ENCODE measurements at places on chromosomes 12 and 14.

GRCh38 chr12:53478865-53479264 is 20.4 kb downstream of the MAP3K12 start:
- DNase-seq, result no peak

DNA sequence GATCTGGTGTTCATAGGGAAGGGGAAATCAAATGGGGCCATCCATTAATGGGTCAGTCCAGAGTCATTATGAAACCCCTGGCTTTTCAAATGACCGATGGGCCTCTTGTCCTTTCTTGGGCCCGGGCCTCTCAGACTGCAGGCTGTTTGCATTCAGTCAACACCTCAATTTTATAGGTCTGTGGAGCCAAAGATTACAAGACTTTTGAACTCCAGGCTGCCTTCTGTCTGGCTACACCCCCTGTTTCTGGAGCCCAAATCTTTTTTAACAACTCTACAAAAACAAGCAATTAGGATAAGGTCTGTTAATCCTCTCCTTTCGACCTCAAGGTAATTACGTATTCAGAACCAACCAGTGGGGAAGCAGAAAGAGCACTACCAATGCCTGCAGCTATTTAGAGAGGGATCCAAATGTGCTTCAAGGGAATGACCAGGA is 35.6 kb downstream of the DUSP6 start:
- no peak for DNase-seq

DNA sequence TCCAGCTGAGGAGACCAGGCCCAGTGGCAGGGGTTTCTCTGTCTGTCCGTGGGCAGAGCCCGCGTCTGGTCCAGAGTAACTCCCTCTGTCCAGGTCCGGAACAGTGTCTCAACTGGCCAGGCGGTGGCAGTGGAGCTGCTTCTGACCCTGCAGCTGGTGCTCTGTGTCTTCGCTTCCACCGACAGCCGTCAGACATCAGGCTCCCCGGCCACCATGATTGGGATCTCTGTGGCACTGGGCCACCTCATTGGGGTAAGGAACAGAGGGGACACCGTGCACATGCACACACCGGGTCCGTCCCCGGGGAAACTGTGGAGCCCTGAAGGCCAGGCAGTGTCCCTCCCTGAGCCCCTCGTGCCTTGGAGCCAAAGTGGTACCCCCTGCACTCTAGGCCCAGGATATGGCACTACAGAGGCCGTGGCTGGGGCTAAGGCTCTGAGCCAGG is 1.5 kb downstream of the AQP6 start:
- no peak for DNase-seq

DNA sequence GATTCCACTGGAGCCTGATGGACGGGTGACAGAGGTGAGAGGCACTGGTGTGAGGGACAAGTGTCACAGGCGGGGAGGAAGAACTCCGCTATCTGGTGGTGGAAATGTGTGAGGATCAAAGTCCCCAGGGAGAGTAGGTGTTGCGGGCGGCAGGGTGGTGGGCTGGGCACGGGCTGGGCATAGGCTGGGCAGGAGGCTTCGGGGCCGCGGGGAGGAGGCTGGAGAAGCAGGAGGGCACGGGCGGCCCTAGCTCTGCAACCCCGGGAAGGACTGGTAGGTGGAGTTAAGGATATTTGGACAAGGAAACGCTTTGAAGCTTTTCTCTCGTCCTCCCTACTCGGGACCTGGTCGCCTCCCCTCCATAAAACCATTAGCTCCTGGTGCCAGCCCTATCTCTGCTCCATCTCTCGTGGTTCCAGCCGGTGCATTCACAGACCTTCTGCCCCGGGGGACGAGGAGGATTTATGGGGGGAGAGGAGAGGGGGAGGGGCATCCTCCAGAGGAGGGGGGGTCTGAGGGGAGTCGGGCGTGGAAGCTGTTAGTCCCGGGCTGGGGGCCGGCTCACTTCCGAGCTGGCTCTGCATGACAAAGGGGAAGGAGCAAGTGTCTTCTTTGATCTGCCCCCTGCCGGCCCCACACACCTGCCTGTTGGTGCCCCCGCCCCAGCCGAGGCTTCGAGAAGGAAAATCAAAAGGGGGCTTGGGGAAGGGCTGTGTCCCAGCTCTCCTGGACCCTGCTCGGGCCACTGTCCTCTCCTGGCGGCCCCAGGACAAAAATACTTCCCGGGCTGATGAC is 504 bp downstream of the WNT5B start:
- DNase-seq, result no peak

- no peak for DNase-seq
Observed at GRCh38 chr14:34865889-34866574, 9.1 kb downstream of the BAZ1A start.

DNA sequence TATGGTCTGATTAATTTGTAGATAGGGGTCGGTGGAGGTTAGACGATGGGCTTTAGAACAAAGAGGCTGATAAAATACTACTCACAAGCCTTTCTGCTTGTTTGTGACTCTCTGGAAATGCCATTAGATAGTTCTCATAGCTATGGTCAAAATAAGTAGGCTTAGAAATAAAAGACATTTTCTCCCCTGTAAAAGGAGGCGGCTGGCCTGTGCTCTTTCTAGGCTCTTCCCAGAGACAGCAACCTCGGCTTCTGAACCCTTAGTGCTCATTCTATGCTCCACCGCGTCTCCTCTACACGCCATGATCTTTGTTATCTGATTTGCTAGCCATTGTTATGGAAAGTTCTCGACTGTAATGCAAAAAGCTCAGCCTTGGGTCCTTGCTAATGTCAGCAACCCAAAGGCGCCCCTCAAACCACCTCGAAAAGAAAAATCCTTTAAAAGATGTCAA is 64.5 kb downstream of the CRADD start:
- DNase-seq, result no peak

DNA sequence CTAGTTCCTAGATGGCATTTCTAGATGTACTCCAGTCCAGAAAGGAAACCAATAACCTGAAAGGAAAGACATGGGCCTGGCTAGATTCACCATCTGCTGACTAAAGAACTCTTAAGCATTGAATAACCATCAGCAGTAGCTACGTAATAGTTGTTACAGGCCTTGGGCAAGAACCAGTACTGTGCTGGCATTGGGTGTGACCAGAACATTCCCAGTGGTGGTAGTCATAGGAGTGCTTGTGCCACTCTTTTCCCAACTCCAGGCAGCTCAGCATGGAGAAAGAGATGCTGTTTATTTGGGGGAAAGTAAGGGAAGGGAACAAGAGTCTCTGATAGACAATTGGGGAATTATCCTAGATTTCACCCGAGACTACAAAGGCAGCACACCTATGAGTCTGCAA is 333.3 kb downstream of the SLC16A7 start:
- DNase-seq, result no peak

GRCh38 chr12:82919388-82920054 is 232.8 kb downstream of the TMTC2 start:
- DNase-seq, result no peak

DNA sequence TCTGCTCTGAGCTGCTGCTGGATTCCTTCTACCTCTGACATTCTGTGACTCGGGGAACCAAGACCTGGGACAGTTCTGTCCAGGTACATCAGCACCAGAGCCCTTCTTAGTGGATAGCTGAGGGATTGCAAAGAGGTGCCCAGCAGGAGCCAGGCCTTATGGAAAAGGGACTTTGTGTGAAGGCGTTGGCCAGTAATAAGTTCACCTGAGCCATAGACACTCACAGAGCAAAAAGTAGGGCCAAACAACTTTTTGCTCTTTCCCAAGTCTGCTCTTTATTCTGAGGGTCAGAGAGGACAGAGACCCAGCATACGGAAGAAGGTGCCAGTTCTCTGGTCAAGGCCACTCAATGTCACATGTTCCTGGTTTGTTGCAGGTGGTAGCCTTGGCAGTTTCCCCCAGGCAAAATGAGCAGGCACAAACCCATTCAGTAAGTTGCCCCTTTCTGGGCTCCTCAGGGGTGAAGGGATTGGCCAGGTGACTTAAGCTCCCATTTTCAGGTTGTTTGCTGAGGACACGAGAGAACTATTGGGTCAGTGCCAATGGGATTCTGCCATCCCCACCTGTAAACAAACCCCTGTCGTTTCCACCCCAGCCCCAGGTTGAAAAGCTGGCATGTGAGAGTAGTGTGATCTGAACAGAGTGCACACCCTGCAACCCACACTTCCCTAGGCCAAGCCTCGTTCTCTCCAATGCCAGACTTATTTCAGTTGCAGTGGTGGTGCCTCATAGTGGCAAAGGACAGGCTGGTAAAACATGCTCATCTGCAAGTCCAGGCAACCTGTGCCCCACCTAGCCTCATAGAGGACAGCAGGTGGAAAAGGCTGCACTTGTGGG is 150.3 kb downstream of the SMOC1 start:
- DNase-seq, result no peak

- no peak for DNase-seq
Observed at GRCh38 chr12:18421867-18422266, 160.5 kb downstream of the PIK3C2G start.

- DNase-seq, result no peak
Observed at GRCh38 chr12:131290255-131290959, 336.7 kb downstream of the ADGRD1 start.

GRCh38 chr14:71438684-71439083 is 493.5 kb upstream of the RGS6 start:
- no peak for DNase-seq

- no peak for DNase-seq
Observed at GRCh38 chr14:81169267-81169666, 51.5 kb downstream of the GTF2A1 start.

DNA sequence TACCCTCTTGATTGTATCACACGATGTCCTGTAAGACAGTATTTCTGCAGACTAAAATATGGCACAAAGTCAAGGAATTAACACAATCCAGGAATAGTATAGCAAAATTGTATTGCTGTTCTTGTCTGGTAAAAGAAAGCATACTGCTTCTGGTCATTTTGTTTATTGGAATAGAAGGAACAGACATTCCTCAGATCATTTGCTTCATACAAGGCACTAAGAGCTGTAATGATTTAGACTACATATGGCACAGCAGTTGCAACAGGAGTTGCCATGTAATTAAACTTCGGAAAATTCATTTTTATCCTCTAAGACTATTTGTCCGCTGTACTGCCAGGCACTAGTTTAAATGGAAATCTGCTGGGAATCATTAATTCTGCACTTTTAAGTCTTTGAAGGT is 7.6 kb upstream of the KERA start:
- DNase-seq, result no peak

- DNase-seq, result no peak
Observed at GRCh38 chr12:62164036-62164435, 96.2 kb upstream of the USP15 start.

GRCh38 chr12:44812062-44812461 is 64.1 kb downstream of the NELL2 start:
- no peak for DNase-seq

- DNase-seq, result no peak
Observed at GRCh38 chr12:112656141-112656540, 135.4 kb upstream of the RPH3A start.

- DNase-seq, result no peak
Observed at GRCh38 chr14:92302481-92302880, 20.5 kb upstream of the SLC24A4 start.

GRCh38 chr12:28955931-28956330 is 193.1 kb upstream of the FAR2 start:
- DNase-seq, result no peak

DNA sequence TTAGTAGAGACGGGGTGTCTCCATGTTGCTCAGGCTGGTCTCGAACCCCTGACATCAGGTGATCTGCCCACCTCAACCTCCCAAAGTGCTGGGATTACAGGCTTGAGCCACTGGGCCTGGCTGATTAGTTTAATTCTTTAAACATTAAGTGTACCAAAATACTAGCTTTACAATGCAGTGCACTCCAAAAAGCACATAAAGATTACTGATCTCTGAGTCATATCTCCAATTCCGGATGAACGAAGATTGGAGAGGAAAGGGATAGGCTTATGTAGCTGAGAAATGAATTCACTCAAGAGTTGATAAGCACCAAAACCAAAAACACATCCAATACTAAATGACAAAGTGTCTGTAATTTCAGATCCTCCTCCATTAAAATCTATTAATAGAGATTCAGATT is 15.1 kb downstream of the NAV3 start:
- DNase-seq, result no peak

GRCh38 chr14:79598339-79598738 is 613.0 kb downstream of the DIO2 start:
- no peak for DNase-seq

GRCh38 chr12:90871726-90872096 is 83.3 kb downstream of the CCER1 start:
- DNase-seq, result no peak

DNA sequence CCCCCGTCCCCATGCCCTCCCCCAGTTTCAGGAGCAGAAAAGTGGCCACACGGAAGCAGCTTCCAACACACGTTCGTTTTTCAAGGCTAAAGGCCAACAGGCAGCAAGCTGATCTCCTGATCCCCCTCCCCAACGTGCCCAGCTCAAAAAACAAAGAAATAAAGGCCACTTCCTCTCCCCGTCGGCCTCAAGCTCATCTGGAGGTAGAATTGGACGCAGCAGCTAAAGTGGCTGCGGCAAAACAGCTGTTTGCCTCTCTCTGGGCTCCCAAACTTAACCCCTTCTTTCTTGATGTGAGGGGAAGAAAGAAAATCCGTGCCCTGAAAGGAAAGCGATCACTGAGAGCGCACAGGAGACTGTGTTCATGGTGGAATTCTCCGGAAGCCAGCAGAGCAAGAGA is 66.3 kb downstream of the SCARB1 start:
- no peak for DNase-seq

DNA sequence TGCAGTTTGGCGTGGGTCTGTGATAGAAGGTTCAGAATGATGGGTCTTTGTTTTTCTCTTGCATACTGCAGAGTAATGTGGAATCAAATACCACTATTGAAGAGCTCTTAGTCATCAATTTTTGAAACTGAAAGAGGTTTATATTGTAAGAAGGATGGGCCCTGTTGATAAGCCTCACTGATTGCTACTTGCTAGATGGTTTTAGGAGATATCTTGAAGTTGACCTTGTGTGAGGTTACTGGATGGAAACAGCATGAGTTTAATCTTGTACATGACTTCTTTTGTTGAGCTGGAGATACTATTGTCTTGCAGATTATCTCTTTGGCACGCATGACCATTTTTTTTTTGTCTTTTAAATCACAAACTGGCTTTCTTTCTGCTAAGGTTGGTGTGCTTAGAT is 13.8 kb downstream of the BICD1 start:
- DNase-seq, result no peak
